Epithelial cell of prostate (primary cell): ENCODE measurements at places on chromosomes 7 and 10.

- DNase-seq = peak; percentile 94
Observed at GRCh38 chr7:6453734-6454133, 6.0 kb upstream of the DAGLB start.

DNA sequence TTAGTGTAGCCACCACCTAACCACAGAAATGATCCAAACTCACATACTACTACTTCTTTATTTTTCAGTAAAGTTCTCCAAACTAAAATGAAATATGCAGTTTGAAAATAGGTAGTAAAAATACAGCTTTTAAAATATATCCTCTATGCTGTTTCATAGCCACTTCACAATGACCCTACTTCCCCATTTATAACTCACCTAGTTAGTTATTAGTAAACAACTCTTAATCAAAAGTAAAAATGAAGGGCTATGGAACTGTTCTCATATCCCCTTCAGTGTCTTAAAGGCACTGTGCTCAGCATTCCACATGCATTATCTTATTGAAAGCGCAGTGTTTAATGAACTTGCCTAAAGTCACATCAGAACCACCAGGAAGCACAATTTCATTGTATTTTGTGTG is 43.5 kb downstream of the KMT2C start:
- DNase-seq = no peak

GRCh38 chr7:721619-722248 is 4.8 kb upstream of the DNAAF5 start:
- no peak for DNase-seq

DNA sequence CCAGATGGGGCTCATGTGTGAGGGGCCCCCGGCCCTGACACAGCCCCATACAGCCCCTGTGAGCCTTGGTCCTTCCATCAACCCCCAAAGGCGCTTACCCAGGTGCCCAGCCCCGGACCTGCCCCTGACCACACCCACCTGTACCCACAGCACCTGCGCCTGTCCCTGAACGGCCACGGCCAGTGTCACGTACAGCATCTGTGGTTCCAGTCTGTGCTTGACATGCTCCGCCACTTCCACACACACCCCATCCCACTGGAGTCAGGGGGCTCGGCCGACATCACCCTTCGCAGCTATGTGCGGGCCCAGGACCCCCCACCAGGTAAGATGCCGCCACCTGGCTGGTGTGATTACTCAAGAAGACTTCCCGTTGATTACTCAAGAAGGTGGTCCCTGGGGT is 33.5 kb downstream of the SH2B2 start:
- DNase-seq = no peak

DNA sequence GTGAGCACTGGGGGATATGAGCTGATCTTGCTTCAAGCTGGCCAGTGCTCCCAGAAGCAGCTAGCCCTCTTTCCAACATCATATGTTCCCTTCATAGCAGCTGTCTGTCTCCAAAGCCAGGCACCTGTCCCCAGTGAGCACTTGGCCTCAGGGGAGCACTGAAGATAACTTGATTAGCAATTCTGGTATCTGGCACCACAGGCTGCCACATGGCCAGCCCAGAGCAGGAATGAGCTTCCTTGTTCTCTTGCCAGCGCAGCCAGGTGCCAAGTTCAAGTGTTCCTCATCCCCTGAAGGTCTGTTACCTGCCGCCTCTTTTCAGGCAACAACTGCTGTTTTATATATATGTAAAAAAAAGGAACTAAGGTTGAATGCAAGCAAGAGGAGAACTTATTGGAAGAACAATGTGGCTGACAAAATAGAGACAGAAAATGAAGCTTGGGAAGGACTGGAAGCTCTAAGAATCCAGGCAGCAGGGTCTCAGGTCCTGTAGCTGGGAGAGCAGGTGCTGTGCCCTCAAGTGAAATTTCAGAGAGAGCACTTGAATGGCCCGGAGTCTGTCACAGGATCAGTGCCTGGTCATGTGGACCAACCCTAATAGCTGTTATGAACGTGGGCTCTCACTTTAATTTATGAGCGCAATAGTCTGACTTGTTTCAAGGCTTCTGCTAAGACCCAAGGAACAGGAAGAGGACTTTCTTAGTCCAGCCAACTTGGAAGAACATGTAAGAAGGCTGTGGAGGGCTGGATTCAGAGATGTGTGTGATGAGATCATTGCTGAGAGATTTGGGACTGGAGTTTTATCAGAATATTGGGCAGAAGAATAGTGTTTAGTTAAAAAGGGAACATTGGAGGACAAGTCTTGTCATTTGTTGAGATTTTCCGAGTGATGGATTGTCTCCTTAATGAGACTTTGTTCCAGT is 267.2 kb downstream of the GLRX3 start:
- no peak for DNase-seq

- no peak for DNase-seq
Observed at GRCh38 chr10:682931-683447, 6.5 kb downstream of the DIP2C start.
